Activated CD8-positive, alpha-beta T cell treated with anti-CD3 and anti-CD28 coated beads for 36 hours (primary cell): ENCODE measurements at places on chromosomes 12 and 14. TPM values are rescaled to one million over a fixed set of nuclear protein-coding genes. Genes with fewer than 3 reads are reported as not detected.

- DNase-seq = no peak
- peaks cover 13% of the 10 kb centered on the region for H3K4me1 ChIP-seq
- H3K4me3 ChIP-seq = no peak overlapping the region
- peaks cover 58% of the 10 kb centered on the region for H3K36me3 ChIP-seq
Measured at GRCh38 chr12:71607494-71608330, 55.9 kb downstream of the ZFC3H1 start.

DNA sequence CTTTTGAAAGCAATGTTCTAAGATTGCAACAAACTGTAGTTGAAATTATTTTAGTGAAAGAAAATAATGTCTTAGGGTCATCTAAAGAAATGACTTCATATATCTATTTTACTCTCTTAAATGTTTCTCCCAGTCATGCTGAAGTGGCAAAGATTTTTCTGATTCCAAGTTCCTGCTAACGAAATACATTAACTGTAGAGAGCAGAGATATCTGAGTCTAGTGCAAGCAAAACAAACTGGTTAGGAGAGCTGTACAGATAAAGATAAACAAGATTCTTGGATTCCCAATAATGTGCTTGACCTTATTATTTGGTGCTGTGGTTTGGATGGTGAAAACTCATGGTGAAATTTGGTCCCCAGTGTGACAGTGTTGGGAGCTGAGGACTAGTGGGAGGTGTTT, 199.9 kb upstream of the PWP1 start:
- no peaks in the 10 kb centered on the region for H3K36me3 ChIP-seq
- DNase-seq = no peak
- H3K27ac ChIP-seq = no peak overlapping the region
- H3K4me1 ChIP-seq = peaks cover 40% of the 10 kb centered on the region
- no peak overlapping the region for H3K4me3 ChIP-seq

Gene PTPRB
- not detected for total RNA-seq

GRCh38 chr12:85782711-85783110, 53.5 kb downstream of the RASSF9 start:
- DNase-seq = no peak
- H3K36me3 ChIP-seq = no peaks in the 10 kb centered on the region
- H3K27me3 ChIP-seq = no peaks in the 10 kb centered on the region
- no peak overlapping the region for H3K4me3 ChIP-seq
- H3K4me1 ChIP-seq = no peaks in the 10 kb centered on the region

Gene SLC5A8
- not detected for total RNA-seq

DNA sequence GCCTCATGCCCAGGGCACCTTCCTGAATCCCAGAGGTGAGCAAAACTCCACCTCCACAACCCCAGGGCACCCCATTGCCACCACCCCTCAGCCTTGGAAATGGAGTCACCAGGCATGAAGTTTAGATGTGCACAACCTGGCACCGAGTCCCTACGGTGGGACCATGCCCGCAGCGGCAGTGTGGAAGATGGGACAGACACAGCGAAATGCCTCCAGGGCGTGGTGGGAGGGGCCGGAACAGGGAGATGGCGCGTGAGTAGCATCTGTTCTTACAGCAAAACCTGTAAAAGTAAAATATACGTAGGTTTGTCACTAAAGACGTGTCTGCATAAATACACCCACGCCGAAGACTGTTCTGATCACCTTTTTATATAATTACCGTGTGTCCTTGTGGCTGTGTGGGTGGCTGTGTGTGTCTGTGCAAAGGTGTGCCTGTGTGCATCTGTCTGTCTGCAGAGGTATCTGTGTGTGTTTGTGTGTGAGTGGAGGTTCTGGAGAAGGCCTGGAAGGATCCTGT, 17.4 kb upstream of the DEGS2 start:
- no peak overlapping the region for H3K27ac ChIP-seq
- H3K4me3 ChIP-seq = no peak overlapping the region
- peaks cover 1% of the 10 kb centered on the region for H3K27me3 ChIP-seq
- no peaks in the 10 kb centered on the region for H3K36me3 ChIP-seq
- H3K4me1 ChIP-seq = no peaks in the 10 kb centered on the region

DNA sequence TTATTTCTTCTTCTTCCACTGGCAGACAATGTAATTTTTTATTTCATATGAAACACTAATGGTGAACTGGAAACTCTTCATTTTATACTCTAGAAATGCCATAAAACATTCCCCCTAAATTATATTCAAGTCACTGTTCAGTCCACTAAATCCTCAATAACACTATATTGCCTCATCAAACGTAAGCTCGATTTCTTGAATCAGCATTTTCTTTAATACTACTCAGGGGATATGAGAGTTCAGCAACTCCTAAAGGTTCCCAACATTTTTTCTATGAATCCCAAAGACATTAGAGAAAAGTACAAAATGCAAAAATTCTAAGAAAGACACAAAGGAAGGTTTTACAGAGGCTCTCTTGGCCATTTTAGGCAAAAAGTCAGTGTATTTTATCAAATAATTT, 59.3 kb downstream of the PRICKLE1 start:
- H3K36me3 ChIP-seq = no peaks in the 10 kb centered on the region
- no peak overlapping the region for H3K4me3 ChIP-seq
- H3K27me3 ChIP-seq = peaks cover 3% of the 10 kb centered on the region
- H3K4me1 ChIP-seq = no peaks in the 10 kb centered on the region
- DNase-seq = no peak
- no peak overlapping the region for H3K27ac ChIP-seq

DNA sequence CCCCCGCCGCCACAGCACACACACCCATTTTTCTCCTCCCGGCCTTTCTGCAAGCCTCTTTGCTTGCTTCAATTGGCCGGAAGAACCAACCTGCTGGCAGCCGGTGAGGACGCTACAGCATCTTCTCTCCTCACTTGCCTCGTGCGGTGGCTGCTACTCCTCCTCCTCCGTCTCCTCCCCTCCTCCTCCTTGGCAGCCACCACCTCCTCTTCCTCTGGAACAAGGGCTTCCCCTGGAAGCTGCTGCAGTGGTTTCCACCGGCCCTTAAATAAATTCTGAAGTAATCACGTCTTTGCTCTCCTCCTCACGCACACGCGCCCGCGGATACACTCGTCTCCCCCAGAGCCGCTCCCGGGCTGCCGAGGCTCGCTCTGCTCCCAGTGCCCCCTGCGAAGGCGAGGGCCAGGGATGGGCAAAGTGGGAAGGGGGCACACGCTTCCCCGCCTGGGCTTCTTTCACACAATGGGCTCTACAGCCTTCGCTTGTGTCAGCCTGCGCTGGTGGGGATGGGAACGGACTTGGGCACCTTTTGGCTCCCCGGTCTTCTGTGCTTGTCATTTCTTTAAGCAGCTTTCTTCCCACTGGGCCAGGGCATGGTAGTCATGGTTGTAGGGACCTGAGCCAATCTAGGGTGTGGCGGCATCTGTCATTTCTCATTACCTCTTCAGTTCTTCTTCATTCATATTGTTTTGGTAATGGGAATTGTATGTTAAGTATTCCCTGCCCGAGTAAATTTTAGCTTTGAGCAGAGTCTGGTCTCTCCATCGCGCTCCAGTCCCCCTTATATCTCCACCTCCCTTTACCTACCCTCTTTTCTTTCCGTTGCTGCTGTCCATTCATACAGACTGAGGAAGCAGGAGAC, at the start of gene PPFIA2:
Gene PPFIA2 (minus strand): TSS at position 161 of the 862 bp plus-strand sequence.
- H3K36me3 ChIP-seq = no peaks in the 10 kb centered on the region
- H3K27me3 ChIP-seq = peaks cover 28% of the 10 kb centered on the region
- peak; percentile 41 for DNase-seq
- peak within 1 kb of the TSS; percentile 62 for H3K4me3 ChIP-seq
- peaks cover 7% of the 10 kb centered on the region for H3K4me1 ChIP-seq

- DNase-seq = peak; percentile 13
- H3K4me3 ChIP-seq = no peak overlapping the region
- H3K27ac ChIP-seq = no peak overlapping the region
- peaks cover 2% of the 10 kb centered on the region for H3K36me3 ChIP-seq
Measured at GRCh38 chr12:77049767-77050353, 15.5 kb downstream of the E2F7 start.
